ENCODE measurements at places on chromosomes 2 and 18. TPM values are rescaled to one million over a fixed set of nuclear protein-coding genes. Genes with fewer than 3 reads are reported as not detected.

DNA sequence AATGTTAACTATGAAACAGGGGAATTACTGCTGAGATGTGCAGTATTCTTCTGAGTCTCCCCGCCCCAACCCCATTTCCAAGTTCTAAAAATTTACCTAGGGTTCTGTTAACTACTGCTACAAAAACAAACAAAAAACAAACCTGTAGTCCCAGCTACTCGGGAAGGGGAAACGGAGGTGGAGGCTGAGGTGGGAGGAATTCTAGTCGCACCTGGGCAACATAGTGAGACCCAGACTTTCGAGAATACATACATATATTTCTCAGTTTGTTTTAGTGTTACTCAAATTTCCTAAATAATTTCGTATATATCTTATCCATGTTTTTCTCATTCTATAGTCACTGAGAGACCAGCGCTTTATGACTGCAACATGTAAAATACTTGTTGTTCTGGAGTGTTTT is 989 bp downstream of the STAM2 start:
- peaks cover 35% of the 10 kb centered on the region for H3K4me1 ChIP-seq
- H3K36me3 ChIP-seq, result no peaks in the 10 kb centered on the region
- H3K27ac ChIP-seq, result peak overlapping the region; percentile 99
- H3K4me3 ChIP-seq, result peak overlapping the region; percentile 84

- H3K27me3 ChIP-seq, result no peaks in the 10 kb centered on the region
- no peak overlapping the region for H3K4me3 ChIP-seq
- no peak for DNase-seq
- no peak overlapping the region for H3K27ac ChIP-seq
These were observed 34.1 kb upstream of the MAT2A start for GRCh38 chr2:85504778-85505261.

- H3K27ac ChIP-seq, result no peak overlapping the region
- H3K4me3 ChIP-seq, result no peak overlapping the region
- no peaks in the 10 kb centered on the region for H3K27me3 ChIP-seq
- H3K36me3 ChIP-seq, result peaks cover 1% of the 10 kb centered on the region
- no peaks in the 10 kb centered on the region for H3K4me1 ChIP-seq
These were observed 20.9 kb downstream of the NAPG start for GRCh38 chr18:10546557-10547300.

- no peak overlapping the region for H3K4me3 ChIP-seq
- peak overlapping the region; percentile 16 for H3K27ac ChIP-seq
- no peak for DNase-seq
These were observed 30.4 kb downstream of the SERTAD2 start for GRCh38 chr2:64623242-64623850.

The VWA3B gene
- not detected for total RNA-seq

- no peak overlapping the region for H3K4me3 ChIP-seq
- no peak for DNase-seq
- no peak overlapping the region for H3K27ac ChIP-seq
- H3K36me3 ChIP-seq, result no peaks in the 10 kb centered on the region
- H3K27me3 ChIP-seq, result no peaks in the 10 kb centered on the region
- no peaks in the 10 kb centered on the region for H3K4me1 ChIP-seq
These were observed 53.9 kb upstream of the PXDN start for GRCh38 chr2:1798115-1798784.

- H3K36me3 ChIP-seq, result no peaks in the 10 kb centered on the region
- DNase-seq, result no peak
- H3K27ac ChIP-seq, result no peak overlapping the region
- H3K4me1 ChIP-seq, result no peaks in the 10 kb centered on the region
These were observed 17.8 kb downstream of the UBR3 start for GRCh38 chr2:169845016-169845415.

GRCh38 chr2:21443494-21444105 is 319.8 kb downstream of the TDRD15 start:
- DNase-seq, result no peak
- H3K4me1 ChIP-seq, result no peaks in the 10 kb centered on the region
- no peaks in the 10 kb centered on the region for H3K36me3 ChIP-seq
- H3K4me3 ChIP-seq, result no peak overlapping the region
- no peak overlapping the region for H3K27ac ChIP-seq

DNA sequence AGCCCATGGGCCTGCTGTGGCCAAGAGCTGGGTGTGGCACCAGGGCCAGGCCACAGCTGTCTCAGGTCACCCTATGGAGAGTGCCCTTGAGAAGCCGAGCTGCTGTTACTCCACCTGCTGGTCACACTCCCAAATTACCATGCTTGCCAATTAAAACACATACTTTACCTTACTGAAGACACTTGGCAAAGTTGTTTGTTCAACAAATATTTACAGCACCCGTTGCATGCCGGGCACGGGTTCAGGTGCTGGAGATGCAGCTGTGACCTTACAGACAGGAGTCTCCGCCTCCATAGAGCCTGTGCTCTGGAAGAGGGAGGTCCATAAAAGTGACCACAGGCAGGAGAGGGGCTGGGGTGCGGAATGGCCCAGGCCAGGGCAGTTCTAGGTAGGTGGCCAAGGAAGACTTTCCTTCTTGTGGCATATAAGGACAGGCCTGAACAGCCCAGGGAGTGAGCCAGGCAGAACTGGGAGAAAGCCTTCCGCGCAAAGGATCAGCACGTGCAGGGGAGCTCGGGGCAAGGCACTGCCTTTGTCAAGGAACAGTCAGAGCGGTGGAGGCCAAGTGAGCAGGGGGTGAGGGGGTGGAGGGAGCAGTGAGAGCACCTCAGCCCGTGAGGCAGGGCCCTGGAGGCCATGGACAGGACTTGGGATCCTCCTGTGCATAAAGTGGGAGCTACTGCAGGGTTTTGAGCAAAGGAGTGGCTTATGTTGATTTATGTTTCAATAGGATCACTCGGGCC is 23.6 kb upstream of the RBM44 start:
- H3K4me1 ChIP-seq, result no peaks in the 10 kb centered on the region
- H3K4me3 ChIP-seq, result no peak overlapping the region
- DNase-seq, result peak; percentile 61
- no peaks in the 10 kb centered on the region for H3K27me3 ChIP-seq
- no peaks in the 10 kb centered on the region for H3K36me3 ChIP-seq

The MC2R gene
- not detected for total RNA-seq
